ENCODE measurements at places on chromosomes 3 and 15. TPM values are rescaled to one million over a fixed set of nuclear protein-coding genes. Genes with fewer than 3 reads are reported as not detected.

- DNase-seq, result no peak
Observed at GRCh38 chr15:22811640-22812039, 25.2 kb downstream of the NIPA1 start.

DNA sequence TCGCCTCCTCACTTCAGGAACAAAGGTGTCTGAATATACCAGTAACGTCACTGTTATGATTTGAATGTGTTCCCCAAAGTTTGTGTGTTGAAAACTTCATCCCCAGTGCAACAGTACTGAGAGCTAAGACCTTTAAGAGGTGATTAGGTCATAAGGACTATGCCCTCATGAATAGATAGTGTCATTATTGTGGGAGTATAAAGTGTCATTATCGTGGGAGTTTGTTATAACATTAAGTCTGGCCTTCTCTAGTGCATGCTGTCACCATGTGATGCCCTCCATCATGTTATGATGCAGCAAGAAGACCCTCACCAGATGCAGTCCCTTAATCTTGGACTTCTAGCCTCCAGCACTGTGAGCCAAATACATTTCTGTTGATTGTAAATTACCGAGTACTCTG, 53.7 kb upstream of the TLE3 start:
- no peak for DNase-seq

DNA sequence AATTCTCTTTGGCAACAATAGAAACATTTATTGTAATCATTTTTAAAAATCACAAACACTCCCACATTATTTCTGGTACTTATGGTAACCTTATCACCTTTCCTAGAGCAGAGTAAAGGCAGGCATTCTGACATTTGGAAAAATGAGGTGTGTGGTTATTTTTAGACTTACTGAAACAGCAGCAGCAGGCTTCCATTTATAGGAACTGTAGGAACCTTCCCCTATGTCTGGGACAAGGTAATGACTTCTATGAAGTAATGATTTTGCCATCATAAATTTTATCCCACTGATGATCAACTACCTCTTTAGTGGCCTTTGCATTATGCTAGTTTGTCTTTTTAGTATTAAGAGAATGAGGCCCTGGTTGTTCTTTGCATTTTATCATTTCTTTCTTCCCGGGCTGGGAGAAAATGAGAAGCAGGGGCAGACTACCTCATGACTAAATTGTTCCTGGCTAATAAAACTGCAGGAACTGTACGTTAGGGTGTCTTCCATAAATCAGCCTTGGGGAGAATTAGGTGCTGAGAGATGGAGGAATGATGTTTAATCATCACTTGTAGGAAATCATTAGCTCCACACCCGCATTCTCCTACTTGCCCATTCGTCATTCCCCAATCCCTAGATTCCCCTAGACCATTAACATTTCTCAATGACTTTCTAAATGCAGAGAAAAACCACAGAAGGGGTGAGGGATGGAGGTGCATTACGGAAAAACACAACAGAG, 680.3 kb downstream of the AGBL1 start:
- DNase-seq, result no peak

GRCh38 chr15:101258238-101259144, 6.6 kb upstream of the CHSY1 start:
- peak; percentile 51 for DNase-seq

Gene KCNMB3
- total RNA-seq, result 1.7 TPM
